ENCODE measurements at places on chromosomes 12 and 14.

DNA sequence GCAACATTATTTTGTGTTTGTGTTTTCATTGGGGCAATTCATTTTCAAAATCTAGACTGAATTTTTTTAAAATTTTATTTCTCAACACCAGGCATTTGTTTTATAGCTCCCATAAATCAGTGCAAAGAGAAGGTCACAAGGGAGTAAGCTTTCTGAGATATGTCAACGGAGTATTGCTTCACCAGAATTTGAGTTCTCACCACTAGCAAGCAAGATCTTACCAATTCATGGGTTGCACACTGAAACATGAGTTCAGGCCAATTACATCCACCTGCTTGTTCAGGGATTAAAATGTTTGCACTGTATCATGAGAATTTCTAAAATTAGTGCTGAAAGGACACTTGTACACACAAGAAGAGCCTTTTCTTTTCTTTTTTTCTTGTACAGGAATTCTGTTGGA lies 121.9 kb downstream of the CAND1 start:
- DNase-seq: peak; percentile 11

- no peak for DNase-seq
Measured at GRCh38 chr12:33205981-33206380, 233.6 kb downstream of the SYT10 start.

- DNase-seq: no peak
Measured at GRCh38 chr12:47370421-47370820, 290.7 kb upstream of the AMIGO2 start.

- no peak for DNase-seq
Measured at GRCh38 chr12:10182354-10183049, 3.7 kb downstream of the TMEM52B start.

DNA sequence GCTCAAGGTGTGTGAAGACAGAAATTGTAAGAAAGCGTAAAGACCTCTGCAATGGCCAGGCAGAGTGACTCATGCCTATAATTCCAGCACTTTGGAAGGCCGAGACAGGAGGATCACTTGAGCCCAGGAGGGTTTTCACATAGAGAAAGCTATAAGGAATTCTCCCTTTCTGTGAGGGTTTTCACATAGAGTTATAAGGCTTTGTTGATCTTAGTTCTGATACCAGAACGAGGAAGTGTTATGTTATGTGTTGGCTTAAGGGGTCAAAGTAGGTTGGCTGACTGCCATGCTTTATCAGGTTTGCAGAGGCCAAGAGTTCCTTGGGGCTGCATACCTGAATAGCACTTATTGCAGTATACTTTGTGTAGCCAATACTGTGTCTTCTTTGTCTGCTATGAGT lies 139.1 kb downstream of the ERC1 start:
- peak; percentile 55 for DNase-seq

DNA sequence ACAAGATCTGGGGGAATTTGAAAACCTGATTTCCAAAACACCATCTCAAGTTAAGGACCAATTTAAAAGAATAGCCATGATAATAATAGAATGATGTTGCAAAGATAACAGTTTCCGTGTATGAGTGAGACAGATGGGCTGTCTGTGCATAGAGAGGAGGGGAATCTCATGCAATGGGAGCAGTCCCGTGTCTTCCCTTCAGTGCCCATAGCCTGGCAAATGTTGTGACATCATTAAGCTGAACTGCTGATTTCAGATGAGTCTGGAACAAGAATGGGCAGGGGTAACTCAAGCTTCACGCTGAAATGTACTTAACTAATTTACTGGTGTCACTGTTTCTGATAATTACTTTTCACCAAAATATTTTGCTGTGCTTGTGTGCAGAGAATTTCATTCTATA lies 454.0 kb downstream of the FOXG1 start:
- DNase-seq: no peak

GRCh38 chr12:124396544-124397398 lies 101.9 kb downstream of the RFLNA start:
- peak; percentile 97 for DNase-seq

- no peak for DNase-seq
Measured at GRCh38 chr12:14853961-14854360, 10.6 kb upstream of the ART4 start.

Data from retinal pigment epithelial cell (primary cell).